Endodermal cell (in vitro differentiated cells): ENCODE measurements at places on chromosomes 5 and 9. TPM values are rescaled to one million over a fixed set of nuclear protein-coding genes. Genes with fewer than 3 reads are reported as not detected.

Gene TEX48
- total RNA-seq, result not detected in 3 replicates

DNA sequence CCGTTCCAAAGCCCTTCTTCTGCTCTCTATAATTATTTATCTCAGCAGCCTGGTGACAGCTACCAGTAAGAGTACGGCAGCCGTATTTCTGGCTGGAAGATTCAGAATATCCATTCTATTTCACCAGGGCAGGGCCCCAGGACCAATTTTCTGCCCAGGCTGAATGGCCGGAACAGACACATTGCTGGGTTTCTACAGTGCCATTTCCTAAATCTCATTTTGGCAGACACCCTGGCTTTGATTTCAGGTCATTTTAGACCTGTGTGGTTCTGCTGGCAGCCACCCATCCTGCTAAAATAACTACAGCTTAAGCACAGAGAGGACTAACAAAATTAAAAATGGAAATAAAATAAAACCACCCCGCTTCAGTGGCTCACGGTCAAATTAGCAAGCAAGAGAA lies 95.0 kb downstream of the CRB2 start:
- peak; percentile 11 for DNase-seq

DNA sequence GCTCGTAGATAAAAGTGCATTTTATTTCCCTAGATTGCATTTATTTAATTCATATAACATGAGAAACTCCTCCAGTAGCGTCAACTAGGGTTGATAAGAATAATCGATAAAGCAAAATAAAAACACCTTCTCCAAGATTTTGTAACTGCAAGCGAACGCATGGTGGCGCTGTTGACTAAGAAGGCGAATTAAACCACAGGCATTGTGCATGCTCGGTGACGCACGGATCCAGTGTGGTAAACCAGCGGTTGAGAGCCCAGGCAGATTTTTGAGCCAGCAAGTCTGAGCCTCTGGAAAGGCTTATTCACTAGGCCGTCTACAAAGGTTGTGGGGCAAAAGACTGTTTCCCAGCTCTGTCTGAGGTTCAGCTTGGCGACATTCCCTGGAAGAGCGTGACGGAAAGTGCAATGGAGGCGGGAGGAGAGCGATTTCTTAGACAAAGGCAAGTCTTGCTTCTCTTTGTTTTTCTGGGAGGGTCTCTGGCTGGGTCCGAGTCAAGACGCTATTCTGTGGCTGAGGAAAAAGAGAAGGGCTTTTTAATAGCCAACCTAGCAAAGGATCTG lies at the start of gene PCDHB3:
Gene PCDHB3, plus strand, starts transcription at position 231 of the 563 bp plus-strand sequence. Its CDS starts 177 bp downstream, at position 408.
- DNase-seq, result peak; percentile 88

DNA sequence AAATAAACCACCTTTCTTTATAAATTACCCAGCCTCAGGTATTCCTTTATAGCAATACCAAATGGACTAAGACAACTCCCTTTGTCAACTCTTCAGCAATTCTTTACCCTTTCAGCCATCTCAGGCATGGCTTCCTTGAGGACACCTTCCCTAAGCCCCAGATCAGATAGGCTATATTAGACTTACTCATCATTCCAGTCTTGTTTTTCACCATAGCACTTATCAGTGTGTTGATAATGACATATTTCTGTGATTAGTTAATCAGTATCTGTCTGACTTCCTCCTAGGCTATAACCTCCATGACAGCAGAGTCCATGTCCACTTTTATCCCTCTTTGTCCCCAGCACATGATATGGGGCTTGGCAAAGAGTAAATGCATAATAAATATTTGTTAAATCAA lies 238.1 kb downstream of the ACTL7B start:
- no peak for DNase-seq

Gene TEK
- total RNA-seq, result 2.7 to 5.5 TPM (median 4.9 TPM) in 3 replicates

Gene HSDL2
- total RNA-seq, result 29.1 to 33.4 TPM (median 30.6 TPM) in 3 replicates

Gene CYSRT1
- total RNA-seq, result 1.4 and 1.8 TPM in 2 replicates

Gene CER1
- total RNA-seq, result 2,562 and 3,326 TPM in 2 replicates

Gene TBC1D2
- 8.0 to 35.4 TPM (median 8.1 TPM) in 3 replicates for total RNA-seq
